A549 treated with CORT108297 at 1 μM for 4 hours (cell line): ENCODE measurements at places on chromosomes 3 and 15. TPM values are rescaled to one million over a fixed set of nuclear protein-coding genes. Genes with fewer than 3 reads are reported as not detected.

Gene CPA3
- not detected in 5 replicates for total RNA-seq

Gene BNC1
- 0.43 to 0.47 TPM (median 0.47 TPM) in 5 replicates for total RNA-seq

Gene HEG1
- total RNA-seq, result 4.5 to 7.5 TPM (median 6.7 TPM) in 5 replicates

Gene ALS2CL
- 4.9 to 8.8 TPM (median 8.5 TPM) in 5 replicates for total RNA-seq

Gene SMCO1
- 0.03 TPM in 1 of 5 replicates, not detected in the others for total RNA-seq

Gene HEXA
- 137 to 163 TPM (median 156 TPM) in 5 replicates for total RNA-seq

Gene ROBO1
- total RNA-seq, result 9.1 to 16.4 TPM (median 13.2 TPM) in 5 replicates

Gene PLSCR5
- not detected in 5 replicates for total RNA-seq

Gene TM6SF1
- 0.07 to 0.38 TPM (median 0.08 TPM) in 3 of 5 replicates, not detected in the others for total RNA-seq

Gene IGSF11
- 3.0 to 6.1 TPM (median 5.6 TPM) in 5 replicates for total RNA-seq

Gene SPSB4
- total RNA-seq, result 0.09 to 0.22 TPM (median 0.18 TPM) in 5 replicates

Gene CBLB
- total RNA-seq, result 14.7 to 21.2 TPM (median 17.3 TPM) in 5 replicates

Gene LNP1
- 0.73 to 0.95 TPM (median 0.77 TPM) in 5 replicates for total RNA-seq

Gene ATP13A5
- not detected in 5 replicates for total RNA-seq

Gene LEO1
- 45.9 to 79.2 TPM (median 47.2 TPM) in 5 replicates for total RNA-seq

Gene SAMMSON
- total RNA-seq, result not detected in 5 replicates

Gene CFAP20DC
- 2.0 to 3.1 TPM (median 2.3 TPM) in 5 replicates for total RNA-seq

Gene UBA7
- 0.38 to 0.74 TPM (median 0.64 TPM) in 5 replicates for total RNA-seq

Gene GFM1
- total RNA-seq, result 39.2 to 66.7 TPM (median 41.4 TPM) in 5 replicates

Gene SELENOT
- 98.6 to 106 TPM (median 105 TPM) in 5 replicates for total RNA-seq

Gene RETNLB
- not detected in 5 replicates for total RNA-seq

Gene SKOR1
- total RNA-seq, result 0.02 to 0.05 TPM (median 0.04 TPM) in 4 of 5 replicates, not detected in the other

Gene KNG1
- 0.07 TPM in 1 of 5 replicates, not detected in the others for total RNA-seq
